ENCODE measurements at places on chromosomes 1 and 21. TPM values are rescaled to one million over a fixed set of nuclear protein-coding genes. Genes with fewer than 3 reads are reported as not detected.

- no peak for DNase-seq
Measured at GRCh38 chr1:111600886-111601386, 18.7 kb upstream of the RAP1A start.

GRCh38 chr21:38459490-38459889 is 38.8 kb downstream of the ERG start:
- DNase-seq, result no peak

GRCh38 chr1:201400212-201400851 is 1.2 kb upstream of the LAD1 start:
- no peak for DNase-seq

GRCh38 chr1:192766009-192766625 is 42.7 kb upstream of the RGS2 start:
- DNase-seq, result no peak

Gene CELA2A
- total RNA-seq, result 0.92 TPM

Data from ovary (tissue), 10 donors.